ENCODE measurements at places on chromosomes 1 and 21.

- no peak for DNase-seq
These were observed 49.6 kb upstream of the KDM4A start for GRCh38 chr1:43600033-43601020.

- no peak for DNase-seq
These were observed 103.8 kb upstream of the USP25 start for GRCh38 chr21:15626031-15626430.

GRCh38 chr1:150210706-150211105 is 25.2 kb downstream of the ANP32E start:
- DNase-seq, result no peak

- no peak for DNase-seq
These were observed 64.8 kb downstream of the NAV1 start for GRCh38 chr1:201603613-201604232.

- no peak for DNase-seq
These were observed 50.0 kb downstream of the SLC37A1 start for GRCh38 chr21:42563686-42564085.

DNA sequence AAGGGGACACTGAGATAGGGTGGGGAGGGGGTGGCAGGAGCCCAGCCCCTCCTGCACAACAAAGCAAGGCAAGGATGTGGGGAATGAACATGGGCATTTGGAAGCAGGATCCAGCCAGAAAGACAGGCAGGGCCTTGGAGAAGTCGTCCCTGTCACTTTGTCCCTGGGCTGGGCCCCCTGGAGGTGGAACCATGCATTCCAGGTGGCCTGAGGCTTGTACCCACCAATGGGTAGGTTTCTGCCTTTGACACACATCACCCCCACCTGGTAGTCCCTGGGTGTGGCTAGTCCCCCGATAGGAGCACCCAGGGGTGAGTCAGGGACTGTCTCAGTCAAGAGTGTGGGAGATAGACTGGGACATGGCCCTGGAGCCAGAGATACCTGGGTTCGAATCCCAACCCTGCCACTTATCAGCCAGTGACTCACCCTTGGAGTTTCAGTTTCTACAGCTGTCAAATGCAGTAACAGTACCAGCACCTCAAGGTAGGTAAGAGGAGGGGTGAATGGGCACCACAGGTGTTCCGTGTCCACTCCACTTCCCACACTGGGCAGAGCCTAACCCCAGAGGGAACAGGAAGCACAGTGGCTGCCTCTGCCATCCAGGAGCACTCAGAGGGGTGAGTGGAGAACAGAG is 10.0 kb downstream of the PLA2G2D start:
- DNase-seq, result no peak

- DNase-seq, result no peak
These were observed 26.1 kb upstream of the PSMG1 start for GRCh38 chr21:39209334-39209688.

DNA sequence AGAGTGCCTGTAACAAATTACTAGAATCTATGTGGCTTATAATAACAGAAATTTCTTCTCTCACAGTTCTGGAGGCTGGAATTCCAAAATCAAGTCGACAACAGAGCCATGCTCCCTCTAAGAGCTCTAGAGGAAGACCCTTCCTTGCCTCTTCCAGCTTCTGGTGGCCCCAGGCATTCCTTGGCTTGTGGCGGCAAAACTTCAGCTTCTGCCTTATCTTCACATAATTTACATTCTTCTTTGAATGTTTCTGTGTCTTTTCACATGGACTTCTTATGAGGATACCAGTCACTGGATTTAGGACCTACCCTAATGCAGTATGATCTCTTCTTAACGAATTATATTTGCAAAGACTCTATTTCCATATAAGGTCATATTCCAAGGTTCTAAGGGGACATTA is 324.4 kb downstream of the PCP4 start:
- DNase-seq, result no peak

DNA sequence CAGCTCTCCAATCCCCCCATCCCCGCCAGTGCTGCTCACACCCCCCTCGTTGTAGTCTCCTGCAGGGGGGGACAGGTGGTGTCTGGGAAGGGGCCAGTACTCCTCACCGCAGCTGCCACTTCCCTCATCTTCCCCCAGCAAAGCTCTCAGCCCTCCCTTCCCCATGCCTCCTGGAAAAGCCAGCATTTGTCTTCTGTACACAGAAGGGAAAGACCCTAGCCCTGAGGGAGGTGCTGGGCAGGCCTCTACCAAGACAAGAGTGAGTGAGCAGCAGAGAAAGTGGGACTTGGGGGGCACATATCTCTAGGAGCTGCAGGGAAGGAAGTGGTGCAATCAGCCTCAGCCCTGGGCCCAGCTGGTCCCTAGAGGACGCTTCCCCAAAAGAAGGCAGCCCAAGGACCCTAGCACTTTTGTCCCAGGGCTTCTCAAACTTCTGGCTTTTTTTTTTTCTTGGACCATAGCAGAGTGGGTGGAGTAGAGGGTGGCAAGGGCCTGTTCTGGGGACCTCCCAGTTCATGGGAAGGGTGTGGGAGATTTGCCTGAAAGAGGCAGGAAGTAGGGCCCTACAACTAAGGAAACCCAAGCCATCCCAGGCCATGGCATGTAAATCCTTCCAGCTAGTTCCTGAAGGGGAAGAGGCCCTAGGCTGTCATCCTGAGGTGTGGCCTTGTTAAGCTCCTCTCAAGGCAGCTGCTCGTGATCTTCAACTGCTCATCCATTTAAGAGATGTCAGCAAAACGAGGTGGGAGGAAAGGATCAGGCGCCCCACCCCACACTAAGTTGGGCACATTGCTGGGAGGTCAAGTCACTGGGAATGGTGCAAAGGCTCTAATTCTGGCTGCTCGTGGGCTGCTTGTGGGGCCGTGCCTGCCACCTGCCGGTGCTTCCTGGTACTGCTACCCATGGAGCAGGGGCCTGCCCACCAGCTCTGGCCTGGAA is 12.6 kb downstream of the ZC3H12A start:
- DNase-seq, result no peak

GRCh38 chr1:18183533-18183932 is 75.9 kb downstream of the IGSF21 start:
- no peak for DNase-seq

All from NCI-H1105 (cell line).